Muscle of leg (tissue), 16 donors: ENCODE measurements at places on chromosomes 16 and 17. TPM values are rescaled to one million over a fixed set of nuclear protein-coding genes. Genes with fewer than 3 reads are reported as not detected.

The ATP2A3 gene
- 4.4 TPM for polyA plus RNA-seq

The GGT6 gene
- 0.05 TPM for polyA plus RNA-seq

The APOBR gene
- 1.2 TPM for polyA plus RNA-seq

DNA sequence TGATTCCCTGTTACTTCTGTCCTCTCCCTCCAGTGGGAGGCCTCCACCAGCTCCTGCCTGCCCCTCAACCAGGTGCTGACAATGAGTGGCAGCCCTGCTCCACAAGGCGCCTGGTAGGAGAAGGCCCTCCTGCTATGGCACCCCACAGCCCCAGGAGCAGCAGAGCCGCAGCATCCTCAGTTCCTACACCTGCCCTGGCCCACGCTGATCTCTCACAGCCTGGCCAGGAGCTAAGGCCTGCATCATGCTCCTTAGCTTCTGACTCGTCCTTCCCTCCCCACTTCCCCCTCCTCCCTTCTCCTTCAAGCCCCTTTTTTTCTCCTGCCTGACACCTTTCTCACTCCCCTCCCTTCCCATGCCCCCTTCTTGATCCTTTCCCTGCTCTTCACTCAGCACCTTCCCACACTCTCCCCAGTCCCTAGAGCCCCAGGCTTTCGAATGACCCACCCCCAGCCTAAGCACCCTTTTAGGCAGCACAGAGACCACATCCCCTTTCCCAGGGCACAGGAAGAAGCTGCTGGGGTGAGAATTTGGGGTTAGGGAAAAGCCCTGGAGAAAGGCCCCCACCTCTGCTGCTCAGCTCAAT is 6.5 kb downstream of the PROCA1 start:
- no peaks in the 10 kb centered on the region for H3K27me3 ChIP-seq
- H3K4me3 ChIP-seq: no peak overlapping the region
- H3K36me3 ChIP-seq: peaks cover 58% of the 10 kb centered on the region

DNA sequence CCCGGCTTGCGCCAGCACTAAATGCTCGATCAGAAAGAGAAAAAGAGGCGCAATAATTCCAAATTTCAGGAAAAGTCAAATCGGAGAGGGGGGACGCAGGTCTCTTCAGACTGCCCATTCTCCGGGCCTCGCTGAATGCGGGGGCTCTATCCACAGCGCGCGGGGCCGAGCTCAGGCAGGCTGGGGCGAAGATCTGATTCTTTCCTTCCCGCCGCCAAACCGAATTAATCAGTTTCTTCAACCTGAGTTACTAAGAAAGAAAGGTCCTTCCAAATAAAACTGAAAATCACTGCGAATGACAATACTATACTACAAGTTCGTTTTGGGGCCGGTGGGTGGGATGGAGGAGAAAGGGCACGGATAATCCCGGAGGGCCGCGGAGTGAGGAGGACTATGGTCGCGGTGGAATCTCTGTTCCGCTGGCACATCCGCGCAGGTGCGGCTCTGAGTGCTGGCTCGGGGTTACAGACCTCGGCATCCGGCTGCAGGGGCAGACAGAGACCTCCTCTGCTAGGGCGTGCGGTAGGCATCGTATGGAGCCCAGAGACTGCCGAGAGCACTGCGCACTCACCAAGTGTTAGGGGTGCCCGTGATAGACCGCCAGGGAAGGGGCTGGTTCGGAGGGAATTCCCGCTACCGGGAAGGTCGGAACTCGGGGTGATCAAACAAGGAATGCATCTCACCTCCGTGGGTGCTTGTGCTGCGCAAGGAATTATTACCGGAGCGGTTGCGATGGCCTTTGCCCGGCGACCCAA is 4.0 kb upstream of the DLX4 start:
- H3K4me1 ChIP-seq: peaks cover 29% of the 10 kb centered on the region
- H3K27me3 ChIP-seq: peaks cover 91% of the 10 kb centered on the region
- H3K4me3 ChIP-seq: no peak overlapping the region
- no peak for DNase-seq
- H3K36me3 ChIP-seq: no peaks in the 10 kb centered on the region

DNA sequence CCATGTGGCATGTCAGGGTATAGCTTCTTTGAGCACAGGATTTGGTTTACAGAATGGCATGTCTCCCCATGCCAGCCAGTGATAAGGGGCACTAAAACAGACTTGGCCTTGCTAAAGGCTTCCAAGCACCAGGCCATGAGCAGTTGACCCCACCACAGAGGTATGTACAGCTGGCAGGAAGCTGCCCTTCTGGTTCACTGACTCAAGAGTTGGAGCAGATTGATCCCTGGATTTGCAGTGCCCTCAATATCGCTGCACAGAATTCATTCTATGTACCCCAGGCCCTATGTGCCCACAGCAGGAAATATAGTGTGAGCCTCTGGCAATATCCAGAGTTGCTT is 24.3 kb downstream of the HLF start:
- no peak overlapping the region for H3K4me3 ChIP-seq
- no peak overlapping the region for H3K27ac ChIP-seq
- DNase-seq: no peak
- H3K36me3 ChIP-seq: peaks cover 2% of the 10 kb centered on the region
- H3K4me1 ChIP-seq: peaks cover 24% of the 10 kb centered on the region

DNA sequence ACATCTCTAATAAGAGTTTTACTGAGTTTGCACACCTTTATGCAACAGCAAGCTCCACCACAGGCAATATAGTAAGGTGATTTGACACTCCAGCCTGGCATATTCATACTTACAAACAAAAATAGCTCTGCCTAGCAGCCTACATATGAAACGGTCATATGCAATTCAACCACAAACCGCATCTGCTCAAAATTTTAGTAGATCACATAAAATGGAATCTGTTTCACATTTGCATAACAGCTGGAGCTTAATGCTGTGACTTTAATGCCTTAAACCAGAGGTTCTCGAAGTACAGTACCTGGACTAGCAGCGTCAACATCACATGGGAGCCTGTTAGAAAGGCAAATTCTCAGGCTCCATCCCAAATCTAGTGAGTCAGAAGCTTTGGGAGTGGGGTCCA is 578.4 kb downstream of the CDH11 start:
- no peaks in the 10 kb centered on the region for H3K4me1 ChIP-seq
- H3K36me3 ChIP-seq: no peaks in the 10 kb centered on the region
- H3K4me3 ChIP-seq: no peak overlapping the region
- no peaks in the 10 kb centered on the region for H3K27me3 ChIP-seq
- DNase-seq: peak; percentile 21
- no peak overlapping the region for H3K27ac ChIP-seq
